ENCODE measurements at places on chromosomes 5 and 9.

- DNase-seq: no peak
These were observed 101.6 kb upstream of the MAP1B start for GRCh38 chr5:72005671-72006070.

- DNase-seq: no peak
These were observed 221.8 kb upstream of the TUT7 start for GRCh38 chr9:86575825-86576525.

- DNase-seq: no peak
These were observed 28.7 kb downstream of the XPA start for GRCh38 chr9:97668485-97668884.

GRCh38 chr9:72309364-72310133 is 55.5 kb downstream of the ZFAND5 start:
- peak; percentile 34 for DNase-seq

- DNase-seq: no peak
These were observed 18.1 kb upstream of the FTMT start for GRCh38 chr5:121833617-121834016.

- no peak for DNase-seq
These were observed 1013.0 kb upstream of the COX7C start for GRCh38 chr5:85604786-85605185.

DNA sequence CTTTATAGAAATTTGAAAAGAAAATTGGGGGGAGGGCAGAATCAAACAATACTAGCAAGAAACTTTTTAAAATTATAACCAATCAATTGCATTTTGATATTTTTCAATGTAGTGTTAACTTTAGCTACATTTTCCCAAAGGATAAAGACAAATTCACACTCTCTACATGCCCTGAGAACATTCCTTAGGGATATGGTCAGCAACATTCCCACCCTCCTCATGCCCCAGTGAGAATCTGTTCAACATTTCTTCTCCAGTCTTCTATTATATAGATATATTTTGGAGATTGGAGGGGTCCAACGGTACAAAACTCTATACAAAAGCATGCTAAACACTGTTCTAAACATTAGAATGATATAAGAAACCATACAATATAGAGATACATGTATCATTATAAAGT is 11.6 kb upstream of the PRR16 start:
- DNase-seq: peak; percentile 20

- DNase-seq: peak; percentile 92
These were observed 30.8 kb downstream of the TJP2 start for GRCh38 chr9:69204849-69205248.

- no peak for DNase-seq
These were observed 25.7 kb downstream of the CARD6 start for GRCh38 chr5:40866844-40867243.

GRCh38 chr5:100693481-100693880 is 158.3 kb downstream of the FAM174A start:
- DNase-seq: no peak

DNA sequence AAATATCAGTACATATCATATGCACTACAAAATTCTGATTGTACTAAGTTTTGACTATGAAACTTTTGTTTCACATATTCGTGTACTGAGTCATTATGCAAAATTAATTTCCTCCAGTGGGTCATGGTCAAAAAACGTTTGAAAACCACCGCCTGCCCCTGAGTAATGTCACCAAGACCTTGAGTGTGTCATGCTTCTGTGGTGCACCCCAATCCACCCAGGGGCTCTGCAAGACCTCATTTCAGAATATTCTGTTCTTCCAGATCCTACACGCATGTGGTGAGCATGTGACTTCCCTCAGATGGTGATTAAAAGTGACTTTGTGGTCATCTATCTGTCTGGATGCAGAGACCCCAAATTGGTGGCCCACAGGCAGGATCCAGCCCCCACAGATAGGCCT is 31.0 kb downstream of the ABLIM3 start:
- DNase-seq: peak; percentile 93

DNA sequence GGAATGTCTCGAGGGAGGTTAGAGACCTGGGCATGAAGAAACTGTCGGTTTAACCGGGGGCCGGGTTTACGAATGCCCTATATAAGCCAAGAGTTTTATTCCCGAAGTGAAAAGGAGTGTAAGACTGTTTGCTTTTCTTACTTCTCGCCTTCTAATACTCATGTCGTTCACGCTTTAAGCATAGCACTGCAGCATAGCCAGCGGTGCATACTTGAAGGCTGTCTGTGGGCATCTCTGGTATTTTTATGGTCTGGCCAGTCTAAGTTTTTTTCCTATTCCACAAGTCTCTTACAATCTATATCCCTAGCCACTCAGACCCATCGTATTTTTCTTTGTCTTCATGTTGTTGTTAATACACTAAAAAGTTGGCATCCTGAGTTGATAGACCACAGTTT is 1.2 kb downstream of the UHRF2 start:
- peak; percentile 78 for DNase-seq

- DNase-seq: no peak
These were observed 124.4 kb downstream of the TENT4A start for GRCh38 chr5:6837519-6838110.

- DNase-seq: peak; percentile 98
These were observed 6.5 kb downstream of the TBC1D2 start for GRCh38 chr9:98248737-98249474.

GRCh38 chr5:149437391-149438040 is 58.4 kb upstream of the IL17B start:
- no peak for DNase-seq

DNA sequence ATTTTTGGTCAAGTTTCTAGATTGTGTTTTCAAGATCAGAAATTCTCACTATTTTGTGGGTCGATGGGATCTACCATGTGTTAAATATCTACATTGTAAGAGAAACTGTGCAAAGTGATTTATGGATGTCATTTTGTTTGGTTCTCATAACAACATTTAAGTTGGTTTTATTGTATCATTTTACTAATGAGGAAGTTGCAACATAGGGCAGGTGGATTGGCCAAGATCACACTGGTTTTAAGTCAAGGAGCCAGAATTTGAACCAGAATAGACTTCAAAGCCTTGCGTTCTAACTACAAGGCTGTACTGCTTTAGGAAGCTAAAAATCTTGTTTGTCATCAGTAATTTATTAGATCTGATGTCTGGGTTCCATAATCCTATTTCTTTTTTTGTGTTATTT is 23.4 kb downstream of the SH3TC2 start:
- DNase-seq: no peak

DNA sequence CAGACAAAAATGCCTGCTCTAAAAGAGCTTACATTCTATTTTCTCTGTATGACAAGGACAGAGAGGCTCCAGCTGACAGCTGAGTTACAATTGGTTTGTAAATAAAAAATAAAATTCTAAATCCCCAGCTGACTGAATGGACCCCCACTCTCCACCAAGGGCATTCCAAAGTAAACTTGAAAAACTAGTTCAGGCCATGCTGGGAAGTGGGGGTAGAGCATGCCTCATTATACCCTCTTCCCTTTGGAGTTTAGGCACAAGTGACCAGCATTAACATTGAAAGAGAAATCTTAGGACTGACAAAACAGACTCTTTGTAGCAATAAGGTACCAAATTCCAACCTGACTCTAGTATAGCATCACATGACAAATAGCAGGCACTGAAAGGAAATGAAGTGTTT is 31.0 kb downstream of the KIF4B start:
- DNase-seq: no peak
